Activated T-helper 9 cell treated with anti-CD3 and anti-CD28 coated beads, Interleukin-2, amount 50 U/mL, for 16 hours (primary cell): ENCODE measurements at places on chromosomes 12 and 14.

- DNase-seq: no peak
Observed at GRCh38 chr14:77866932-77867331, 67.0 kb downstream of the ADCK1 start.

DNA sequence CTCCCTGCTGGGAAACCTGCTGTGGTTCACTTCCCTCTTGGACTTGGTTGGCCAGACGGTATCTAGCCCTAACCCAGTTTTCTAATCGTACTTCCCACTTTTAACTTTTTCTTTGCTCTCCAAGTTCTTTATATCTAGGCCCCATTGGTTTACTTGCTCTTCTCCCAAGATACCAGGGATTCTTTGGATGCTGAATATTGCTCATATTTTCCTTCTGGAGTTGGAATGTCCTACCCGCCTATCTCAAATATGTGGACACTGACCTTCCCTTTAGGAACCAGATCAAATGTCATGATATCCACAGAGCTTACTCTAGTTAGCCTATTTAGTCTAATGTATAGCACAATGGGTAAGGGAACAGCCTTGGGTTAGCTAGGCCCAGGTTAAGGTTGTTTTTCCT lies 228.6 kb downstream of the DACT1 start:
- DNase-seq: no peak

DNA sequence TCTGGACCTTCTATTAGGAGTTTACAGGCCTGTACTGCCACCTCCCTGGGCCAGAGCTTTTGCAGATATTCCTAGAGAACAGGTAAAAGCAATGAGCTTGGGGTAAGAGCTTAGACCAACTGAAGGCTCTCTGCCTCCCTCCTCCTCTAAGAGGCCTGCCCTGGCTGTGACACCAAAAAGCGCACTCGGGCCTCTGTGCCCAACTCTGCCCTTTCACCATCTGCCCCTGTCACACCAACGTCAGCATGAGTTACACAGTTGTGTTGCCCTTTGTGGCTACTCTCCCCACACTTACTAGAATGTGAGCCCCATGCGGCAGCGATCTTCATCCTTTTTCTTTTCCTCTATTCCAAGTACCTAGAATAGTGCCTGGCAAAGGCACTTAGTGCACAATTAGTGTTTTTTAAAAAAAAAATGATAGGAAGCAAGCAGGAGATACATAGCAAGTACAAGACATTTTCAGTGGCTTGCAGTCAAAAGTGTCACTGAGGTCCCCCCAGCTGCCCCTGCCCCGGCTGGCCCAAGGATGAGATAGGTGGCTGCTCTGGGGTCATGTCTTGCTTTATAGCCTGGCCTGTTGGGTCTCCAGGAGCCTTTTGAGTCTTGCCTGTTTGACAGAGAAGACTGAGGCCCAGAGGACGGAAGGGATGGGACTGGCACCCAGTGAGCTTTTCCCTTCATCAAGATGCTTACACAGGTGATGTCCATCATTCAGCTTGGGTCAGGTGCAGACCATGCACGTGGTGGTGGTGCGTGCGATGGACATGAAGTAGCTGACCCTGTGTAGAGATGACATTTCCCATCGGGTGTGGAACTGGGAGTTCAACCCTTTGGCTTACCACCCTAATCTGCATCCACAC lies 12.5 kb downstream of the CKB start:
- DNase-seq: no peak

DNA sequence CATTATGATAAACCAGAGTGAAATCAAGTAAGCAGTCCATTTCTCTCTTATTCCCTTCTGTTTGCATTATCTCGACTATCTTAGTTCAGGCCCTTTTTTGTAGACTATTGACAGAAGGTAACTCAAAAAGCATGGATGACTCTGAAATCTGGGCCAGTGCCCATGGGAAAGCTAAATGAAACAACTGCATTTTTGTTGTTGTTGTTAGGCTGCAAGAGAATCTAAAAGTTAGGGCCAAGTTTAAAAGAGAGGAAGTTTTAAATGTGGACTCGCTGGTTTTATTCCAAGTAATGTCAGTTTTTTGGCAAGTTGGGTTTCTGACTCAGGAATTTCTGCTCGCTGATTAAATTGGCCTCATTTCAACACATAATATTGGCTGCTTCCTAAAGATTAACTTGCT lies 201.1 kb downstream of the PIK3C2G start:
- no peak for DNase-seq

GRCh38 chr12:108810636-108811035 lies 46.7 kb downstream of the SSH1 start:
- DNase-seq: no peak

- DNase-seq: no peak
Observed at GRCh38 chr14:28243600-28243999, 523.0 kb upstream of the FOXG1 start.

- no peak for DNase-seq
Observed at GRCh38 chr12:104171785-104172569, 34.0 kb upstream of the NFYB start.

DNA sequence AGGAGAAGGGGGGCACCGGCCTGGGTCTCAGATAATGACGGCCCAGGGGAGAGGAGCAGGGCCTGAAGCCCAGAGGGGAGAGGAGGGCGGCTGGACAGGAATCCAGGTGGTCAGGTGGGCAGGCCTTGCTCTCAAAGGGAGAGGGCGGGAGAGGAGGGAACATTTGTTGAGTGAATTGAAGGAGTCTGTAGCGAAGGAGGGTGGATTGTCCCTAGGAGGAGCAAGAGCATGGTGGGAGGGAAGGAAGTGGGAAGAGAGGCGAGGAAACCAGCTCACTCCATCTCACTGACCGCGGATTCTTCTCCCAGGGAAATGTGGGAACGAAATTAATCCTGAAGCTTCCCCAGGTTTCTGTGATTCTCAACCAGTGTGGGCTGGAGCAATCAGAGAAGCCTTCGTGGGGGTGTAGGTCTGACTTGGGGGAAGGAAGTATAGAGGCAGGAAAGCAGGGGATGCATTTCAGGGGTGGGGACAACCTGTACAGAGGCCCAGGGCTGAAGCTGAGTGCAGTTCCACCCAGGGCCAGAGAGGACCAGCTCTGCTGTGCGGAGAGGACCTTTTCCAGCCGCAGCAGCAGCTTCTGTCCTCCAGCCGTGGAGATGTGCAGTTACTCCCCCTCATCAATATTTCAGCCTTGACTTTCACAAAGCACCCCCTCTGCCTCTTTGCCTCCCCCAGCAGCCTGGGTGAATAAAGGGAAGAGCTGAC lies 100.9 kb downstream of the CHST11 start:
- no peak for DNase-seq

- DNase-seq: no peak
Observed at GRCh38 chr14:74568911-74569310, 43.1 kb downstream of the LTBP2 start.
